ENCODE measurements at places on chromosomes 11 and 22. TPM values are rescaled to one million over a fixed set of nuclear protein-coding genes. Genes with fewer than 3 reads are reported as not detected.

DNA sequence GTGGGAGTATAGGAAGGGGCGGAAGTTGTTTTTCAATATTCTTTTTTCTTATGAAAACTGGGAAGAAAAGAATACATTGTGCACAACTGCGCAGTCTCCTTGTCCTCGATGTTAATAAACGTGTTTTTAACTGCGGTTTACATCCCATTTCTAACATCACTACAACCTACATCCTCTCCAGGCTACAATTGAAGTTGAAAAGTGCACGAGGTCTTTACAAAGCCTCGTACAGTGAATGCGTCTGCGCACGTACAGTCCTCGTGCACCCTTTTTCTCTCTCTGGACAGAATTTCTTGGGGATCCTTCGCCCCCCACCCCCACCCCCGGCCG lies 102.4 kb downstream of the WT1 start:
- no peak for DNase-seq

- DNase-seq = no peak
Observed at GRCh38 chr22:24697621-24698082, 76.9 kb downstream of the PIWIL3 start.

DNA sequence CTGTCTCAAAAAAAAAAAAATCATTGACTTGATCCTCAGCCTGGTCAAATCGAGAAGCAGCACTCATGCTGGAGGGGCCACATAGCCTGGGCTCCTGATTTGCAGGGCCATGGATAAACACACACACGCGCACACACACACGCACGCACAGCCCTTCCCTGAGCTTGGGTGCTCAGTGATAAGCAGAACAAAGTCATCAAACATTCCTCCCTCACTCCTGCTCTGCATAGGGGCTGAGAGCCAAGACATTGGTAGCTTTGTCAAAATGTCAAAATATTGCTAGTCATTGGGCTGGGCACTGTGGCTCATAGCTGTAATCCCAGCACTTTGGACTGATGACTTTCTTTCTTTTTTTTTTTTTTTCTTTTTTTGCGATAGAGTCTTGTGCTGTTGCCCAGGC lies 34.0 kb upstream of the A4GALT start:
- no peak for DNase-seq

Gene SCO2
- 5.6 TPM for total RNA-seq

Gene CHCHD10
- 43.0 TPM for total RNA-seq

Gene FGF19
- not detected for total RNA-seq

Data from CD4-positive, alpha-beta T cell (primary cell).